ENCODE measurements at places on chromosomes 16 and 17.

DNA sequence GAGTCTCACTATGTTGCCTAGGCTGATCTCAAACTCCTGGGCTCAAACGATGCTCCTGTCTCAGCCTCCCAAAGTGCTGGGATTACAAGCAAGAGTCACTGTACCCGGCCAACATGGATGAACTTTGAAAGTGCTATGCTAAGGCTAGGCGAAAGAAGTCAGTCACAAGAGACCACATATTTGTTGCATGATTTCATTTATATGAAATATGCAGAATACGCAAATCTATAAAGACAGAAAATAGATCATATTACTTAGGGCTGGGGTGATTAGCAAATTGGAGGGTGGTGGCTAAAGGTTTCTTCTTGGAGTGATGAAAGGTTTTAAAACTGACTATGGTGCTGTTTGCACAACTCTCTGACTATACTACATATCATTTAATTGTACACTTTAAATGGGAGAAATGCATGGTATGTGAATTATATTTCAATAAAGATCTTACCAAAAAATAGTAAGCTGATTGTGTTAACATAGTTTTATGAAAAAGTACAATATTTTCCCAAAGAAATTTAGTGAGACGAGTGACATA, 1.2 kb upstream of the FLYWCH1 start:
- DNase-seq: no peak

DNA sequence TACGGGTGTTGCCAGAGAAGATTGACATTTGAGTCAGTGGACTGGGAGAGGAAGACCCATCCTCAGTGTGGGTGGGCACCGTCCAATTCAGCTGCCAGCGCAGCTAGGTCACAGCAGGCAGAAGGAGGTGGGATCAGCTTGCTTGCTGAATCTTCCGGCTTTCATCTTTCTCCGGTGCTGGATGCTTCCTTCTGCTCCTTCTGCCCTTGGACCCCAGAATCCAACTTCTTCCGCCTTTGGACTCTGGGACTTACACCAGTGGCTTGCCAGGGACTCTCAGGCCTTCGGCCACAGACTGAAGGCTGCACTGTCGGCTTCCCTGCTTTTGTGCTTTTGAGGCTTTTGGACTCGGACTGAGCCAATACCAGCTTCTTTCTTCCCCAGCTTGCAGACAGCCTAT, 46.1 kb upstream of the RPL38 start:
- no peak for DNase-seq

GRCh38 chr17:73691321-73691766, 47.1 kb upstream of the SDK2 start:
- no peak for DNase-seq

GRCh38 chr17:18102640-18103039, 5.9 kb upstream of the MYO15A start:
- no peak for DNase-seq

DNA sequence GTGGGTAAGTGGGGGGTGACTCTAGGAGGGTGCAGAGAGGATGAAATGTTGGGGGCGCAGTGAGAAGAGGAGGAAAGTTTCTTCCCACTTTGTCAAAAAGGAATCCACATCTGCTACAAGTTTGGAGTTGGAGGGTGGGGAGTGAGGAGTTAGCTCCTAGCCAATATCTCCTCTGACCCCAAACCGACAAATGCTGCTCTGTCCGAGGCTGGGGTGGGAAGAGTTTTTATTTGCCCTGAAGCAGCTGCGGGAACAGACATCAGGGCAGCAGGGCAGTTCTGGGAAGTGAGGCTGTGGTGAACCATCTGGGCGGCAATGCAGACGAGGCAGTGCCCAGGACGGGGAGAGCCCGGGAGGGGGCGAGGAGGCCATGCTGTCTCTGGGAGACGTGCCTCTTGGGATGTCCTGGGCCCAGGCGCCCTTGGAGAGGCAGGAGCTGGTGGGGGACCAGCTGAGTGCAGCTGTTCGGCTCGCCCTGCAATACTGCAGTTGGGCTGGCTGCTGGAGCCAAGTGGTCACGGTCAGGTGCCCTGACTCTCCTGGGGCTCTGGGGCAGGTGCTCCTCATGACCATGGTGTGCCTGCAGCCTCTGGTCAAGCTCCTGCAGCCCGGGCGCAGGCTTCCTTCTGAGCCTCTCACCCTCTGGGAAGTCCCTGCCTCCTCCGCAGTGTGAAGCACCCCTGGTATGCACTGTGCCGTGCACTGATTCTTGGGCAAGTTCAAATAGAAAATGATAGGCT, 6.4 kb upstream of the SOCS3 start:
- DNase-seq: no peak

DNA sequence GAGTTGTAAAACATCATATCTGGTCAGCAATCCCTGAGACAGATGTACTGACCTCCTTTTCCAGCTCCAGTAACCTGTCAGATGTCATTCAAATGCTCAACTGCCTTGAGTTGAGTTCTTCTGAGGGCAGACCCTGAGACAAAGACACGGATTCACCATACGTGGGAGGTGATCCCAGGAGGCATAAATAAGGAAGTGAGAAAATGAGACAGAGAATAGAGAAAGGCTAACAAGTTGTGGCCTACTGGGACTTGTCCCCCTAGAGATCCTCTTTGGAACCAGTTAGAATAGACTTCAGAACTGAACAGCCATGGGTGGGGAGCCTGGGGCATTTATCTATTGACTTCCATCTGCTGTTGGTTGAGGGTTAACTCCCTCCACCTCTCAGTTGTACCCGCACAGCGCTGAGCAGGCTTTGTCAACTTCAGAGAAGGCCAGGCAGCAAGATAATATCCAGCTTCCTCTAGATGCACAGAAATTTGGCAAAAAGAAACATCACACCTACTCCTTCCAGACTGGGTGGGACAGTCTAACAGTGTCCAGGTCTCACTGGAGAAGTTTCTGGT, 123.0 kb upstream of the DYNLRB2 start:
- no peak for DNase-seq

- peak; percentile 86 for DNase-seq
Measured at GRCh38 chr16:57084257-57084770, 8.1 kb upstream of the CPNE2 start.

DNA sequence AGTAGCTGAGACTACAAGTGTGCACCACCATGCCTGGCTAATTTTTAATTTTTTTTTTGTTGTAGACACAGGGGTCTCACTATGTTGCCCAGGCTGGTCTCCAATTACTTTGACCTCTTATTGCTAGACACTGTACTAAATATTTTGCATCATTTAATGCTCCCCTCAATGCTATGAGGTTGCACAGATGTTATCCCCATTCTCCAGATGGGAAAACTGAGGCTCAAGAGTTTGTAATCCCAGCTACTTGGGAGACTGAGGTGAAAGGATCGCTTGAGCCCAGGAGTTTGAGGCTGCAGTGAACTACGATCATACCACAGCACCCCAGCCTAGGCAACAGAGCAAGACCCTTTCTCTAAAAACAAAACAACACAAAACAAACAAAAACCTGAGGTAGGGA, 443.3 kb upstream of the C16orf82 start:
- DNase-seq: no peak

GRCh38 chr17:70206361-70207010, 37.2 kb downstream of the KCNJ2 start:
- DNase-seq: no peak

- peak; percentile 8 for DNase-seq
Measured at GRCh38 chr16:19001788-19002187, 18.1 kb downstream of the TMC7 start.

GRCh38 chr16:31297496-31297895, 37.7 kb downstream of the ITGAM start:
- DNase-seq: no peak

- DNase-seq: no peak
Measured at GRCh38 chr17:50684612-50685333, 22.9 kb downstream of the ANKRD40 start.

DNA sequence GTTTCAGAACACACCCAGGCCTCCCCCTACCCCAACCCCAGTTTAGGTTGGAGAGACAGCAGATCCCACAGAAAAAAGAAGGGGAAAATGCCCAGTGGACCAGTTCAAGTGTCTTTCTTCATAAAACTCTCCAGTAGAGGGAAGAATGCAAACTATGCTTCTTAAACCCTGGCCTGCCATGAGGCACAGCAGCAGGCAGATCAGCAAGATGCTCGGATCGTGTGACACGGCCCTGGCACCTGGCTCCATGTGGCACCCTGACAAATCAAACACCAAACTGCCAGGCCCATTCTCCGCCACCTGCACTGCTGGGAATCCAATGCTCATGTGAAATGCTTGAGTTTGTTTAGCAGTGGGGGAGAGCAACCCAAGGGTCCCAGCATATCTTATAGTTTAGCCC, 166.8 kb downstream of the SOX9 start:
- DNase-seq: no peak

DNA sequence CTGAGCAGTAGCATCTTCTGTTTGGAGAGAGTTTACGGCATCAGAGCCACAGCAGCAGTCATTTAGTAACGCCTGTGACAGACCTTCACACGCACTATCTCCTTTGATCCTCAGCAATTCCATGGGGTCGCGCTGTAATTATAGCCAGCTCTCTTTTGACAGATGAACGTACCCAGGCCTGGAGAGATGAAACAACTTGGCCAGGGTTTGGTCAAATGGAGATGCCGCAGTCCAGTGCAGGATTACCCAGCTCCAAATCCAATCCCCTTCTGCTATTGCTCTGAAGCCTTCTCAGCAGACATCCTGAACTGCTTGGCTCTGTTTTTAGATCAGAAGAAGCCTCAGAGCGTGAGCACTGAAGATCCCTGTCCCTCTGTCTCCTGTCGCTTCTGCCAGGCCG, 83.9 kb downstream of the SOX9 start:
- DNase-seq: no peak

DNA sequence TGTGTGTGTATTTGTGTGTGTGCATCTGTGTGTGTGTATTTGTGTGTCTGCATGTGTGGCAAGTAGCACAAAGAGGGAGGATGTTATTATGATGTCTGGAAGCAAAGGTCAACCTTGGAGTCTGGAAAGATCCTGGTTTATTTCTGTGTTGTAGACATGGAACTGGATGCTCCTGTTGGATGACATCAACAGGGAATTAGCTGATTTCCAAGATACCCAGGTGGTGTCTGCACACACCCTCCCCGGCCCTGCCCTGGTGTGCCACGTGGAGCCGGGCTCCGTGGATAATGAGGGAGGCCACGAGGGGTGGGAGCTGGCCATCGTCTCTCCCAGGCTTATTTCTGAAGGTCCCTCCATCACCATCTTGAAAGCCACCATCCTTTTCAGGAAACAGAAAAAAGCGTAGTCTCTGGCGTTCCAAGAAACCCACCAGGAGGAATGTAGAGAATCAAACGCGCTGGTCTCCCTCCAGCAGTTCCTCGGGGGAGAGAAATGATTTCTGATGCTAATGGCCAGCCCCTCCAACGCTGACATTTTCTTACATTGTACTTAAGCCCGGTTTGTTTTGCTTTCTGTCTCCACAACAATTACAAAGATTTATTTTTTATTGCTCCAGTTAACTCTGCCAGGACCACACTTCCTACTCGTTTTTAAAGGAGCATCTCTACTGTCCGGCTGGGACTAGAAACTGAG, 93.3 kb downstream of the FOXL1 start:
- no peak for DNase-seq

DNA sequence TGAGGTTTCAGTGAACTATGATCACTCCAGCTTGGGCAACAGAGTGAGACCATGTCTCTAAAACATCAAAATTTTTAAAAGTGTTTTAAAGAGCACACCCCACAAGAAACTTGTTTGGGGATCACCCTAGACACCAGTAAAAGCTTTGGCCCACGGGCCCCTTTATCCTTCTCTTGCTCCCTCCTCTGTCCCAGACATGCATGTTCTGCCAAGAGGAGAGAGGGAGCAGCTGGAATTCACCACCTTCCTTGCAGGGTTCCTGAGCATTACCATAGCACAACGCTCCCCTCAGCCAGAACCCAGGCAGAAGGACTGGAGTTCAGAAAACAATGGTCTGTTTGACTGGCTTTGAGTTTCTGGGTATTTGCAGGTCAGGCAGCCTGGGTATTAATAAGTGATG, 214.3 kb upstream of the CDH5 start:
- no peak for DNase-seq

- no peak for DNase-seq
Measured at GRCh38 chr17:8489841-8490240, 54.2 kb downstream of the NDEL1 start.

DNA sequence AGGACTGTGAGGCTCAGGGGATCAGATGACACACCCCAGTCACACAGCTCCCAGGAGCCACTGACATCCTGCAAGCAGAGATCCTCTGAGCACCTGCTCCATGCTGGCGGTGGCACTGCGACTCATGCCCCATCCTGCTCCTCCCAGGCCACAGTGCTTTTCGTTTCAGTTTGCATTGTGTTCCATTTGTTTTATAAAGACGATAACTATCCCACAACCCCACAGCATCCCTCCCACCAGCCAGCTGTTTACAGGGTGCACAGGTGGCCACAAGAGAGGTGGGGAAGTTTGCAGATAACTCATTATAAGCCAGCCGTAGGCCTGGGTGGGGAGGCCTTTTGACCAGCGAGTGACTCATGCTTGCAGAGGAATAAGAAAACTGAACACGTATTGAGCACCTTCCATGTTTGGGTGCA, 28.2 kb downstream of the BCO1 start:
- DNase-seq: no peak

- DNase-seq: no peak
Measured at GRCh38 chr17:4509923-4510617, 11.4 kb downstream of the SPNS2 start.

DNA sequence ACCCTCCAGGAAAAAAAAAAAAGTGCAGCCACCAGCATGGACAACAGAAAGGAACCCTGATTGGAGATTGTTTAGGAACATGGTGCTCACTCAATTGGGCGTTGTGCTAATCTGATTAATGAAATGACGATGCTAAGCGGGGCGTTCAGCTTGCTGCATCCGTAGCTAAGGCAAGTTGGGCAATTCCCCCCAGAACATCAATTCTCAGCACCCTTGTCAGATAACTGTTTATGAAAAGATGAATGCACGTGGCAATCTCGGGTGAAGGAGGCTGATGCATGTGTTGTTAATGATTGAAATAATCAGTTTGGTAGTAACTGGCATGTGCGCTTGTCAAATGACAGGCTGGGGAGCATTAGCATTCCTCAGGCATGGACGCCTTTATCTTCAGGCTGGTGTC, 57.0 kb downstream of the HS3ST3A1 start:
- DNase-seq: no peak

DNA sequence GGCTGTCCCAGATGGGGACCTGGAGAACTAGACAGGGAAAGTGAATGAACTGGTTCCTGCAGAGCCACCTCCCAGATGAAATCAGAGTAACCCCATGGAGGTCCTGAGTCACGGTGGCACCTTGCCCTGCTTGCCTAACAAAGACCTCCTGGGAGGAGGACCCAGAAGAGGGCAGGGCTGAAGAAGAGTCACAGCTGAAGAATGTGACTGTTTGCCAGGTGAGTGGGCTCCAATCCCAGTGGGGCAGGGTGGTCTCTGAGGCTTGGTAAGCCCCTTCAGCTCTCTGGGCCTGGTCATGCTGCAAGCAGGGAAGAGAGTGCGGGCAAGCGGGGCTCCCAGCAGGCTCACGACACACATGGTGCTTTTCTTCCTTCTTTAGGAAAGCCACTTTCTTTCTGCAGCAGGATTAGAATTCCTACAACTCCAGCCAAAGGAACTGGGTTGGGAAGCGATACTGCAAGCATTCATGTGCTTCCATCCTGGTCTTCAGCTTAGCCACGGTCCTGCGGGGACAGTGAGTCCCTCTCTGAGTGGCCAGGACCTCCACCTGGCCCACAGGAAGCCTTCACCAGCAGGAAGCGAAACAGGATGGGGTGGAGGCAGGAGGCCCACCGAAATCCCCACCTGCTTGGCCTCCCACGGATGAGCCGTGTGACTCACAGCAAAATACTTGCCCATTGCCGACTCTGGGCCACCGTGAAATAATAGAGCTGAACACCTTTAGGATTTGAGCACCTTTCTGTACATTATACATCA, 4.3 kb downstream of the C16orf74 start:
- no peak for DNase-seq

All from midbrain (tissue), 1 donor.